Epithelial cell of esophagus (primary cell): ENCODE measurements at places on chromosomes 16 and 17.
A peak's percentile ranks its signal among the peaks of the same experiment; 100 is the strongest.

DNA sequence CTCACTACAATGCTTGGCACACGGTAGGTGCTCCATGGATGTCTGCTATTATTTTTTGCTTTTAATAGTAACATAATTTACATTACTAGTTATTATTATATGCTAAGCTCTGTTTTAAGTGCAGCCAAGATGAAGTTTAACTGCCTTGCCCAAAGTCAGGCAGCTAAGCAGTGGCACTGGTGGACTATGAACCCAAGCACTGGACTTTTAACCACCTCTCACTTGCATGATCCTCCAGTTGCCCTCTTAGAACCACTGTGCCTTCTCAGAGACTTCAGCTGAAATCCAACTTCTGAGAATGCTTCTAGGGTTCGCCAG lies 1.5 kb upstream of the ZNF207 start:
- no peak for DNase-seq

DNA sequence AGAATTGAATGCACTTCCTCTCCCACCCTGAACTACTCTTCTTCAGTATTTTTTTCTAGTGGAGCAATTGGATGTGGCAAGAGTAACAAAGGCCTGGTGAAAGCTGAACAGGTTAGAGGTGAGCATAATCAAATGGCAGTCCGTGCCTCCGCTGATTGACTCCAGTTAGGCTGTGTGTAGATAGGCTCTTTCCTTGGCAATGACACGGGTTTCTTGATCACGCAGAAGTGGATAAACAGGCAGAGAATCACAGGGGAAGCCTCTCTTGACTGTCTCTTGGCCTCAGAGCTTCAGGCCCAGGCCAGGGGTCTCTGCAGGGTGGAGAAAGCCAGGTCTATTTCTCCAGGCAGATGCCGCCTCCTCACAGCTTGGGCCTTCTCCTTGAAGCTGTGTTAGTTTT lies 4.2 kb downstream of the CD300LB start:
- no peak for DNase-seq

- no peak for DNase-seq
These were observed 25.8 kb upstream of the TNFSF12 start for GRCh38 chr17:7523033-7523432.

GRCh38 chr16:84628226-84628731 lies 10.4 kb upstream of the COTL1 start:
- no peak for DNase-seq

DNA sequence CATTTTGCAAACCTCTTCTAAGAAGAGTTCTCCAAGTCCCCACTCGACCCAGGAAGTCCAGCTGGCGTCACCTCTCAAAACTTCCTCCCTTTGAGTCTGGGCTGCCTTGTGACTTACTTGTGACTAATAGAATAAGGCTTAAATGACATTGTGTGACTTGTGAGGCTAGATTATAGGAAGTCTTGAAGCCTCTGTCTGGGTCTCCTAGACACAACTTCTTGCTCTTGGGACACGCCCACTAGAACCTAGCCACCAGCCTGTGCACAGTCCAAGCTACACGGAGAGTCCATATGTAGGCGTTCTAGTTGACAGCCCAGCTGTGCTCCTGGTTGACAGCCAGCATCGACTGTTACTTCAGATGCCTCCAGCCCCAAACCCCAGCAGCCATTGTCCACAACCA lies 66.7 kb upstream of the TANC2 start:
- DNase-seq, result no peak

GRCh38 chr16:70250748-70251628 lies 752 bp downstream of the EXOSC6 start:
- peak; percentile 62 for DNase-seq

GRCh38 chr16:48576927-48577326 lies 33.1 kb downstream of the N4BP1 start:
- DNase-seq, result peak; percentile 69

DNA sequence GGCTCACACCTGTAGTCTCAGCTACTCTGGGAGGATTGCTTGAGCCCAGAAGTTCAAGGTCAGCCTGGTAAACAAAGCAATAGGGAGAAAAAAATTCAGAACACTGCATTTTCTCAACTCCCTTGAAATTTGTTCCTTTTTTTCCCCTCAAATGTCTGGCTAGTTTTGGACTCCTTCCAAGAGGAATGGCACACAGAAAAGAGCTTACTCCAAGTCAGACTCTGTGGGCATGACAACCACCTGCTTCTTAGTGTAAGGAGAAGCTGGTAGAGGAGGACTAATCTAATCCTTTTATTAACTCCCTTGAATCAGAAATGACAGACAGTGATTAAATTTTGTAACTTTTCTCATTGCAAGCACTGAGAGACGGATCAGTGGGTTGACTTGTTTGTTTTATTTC lies 27.9 kb upstream of the HYDIN start:
- no peak for DNase-seq

- DNase-seq, result no peak
These were observed 179.1 kb downstream of the ABCC12 start for GRCh38 chr16:47976636-47977210.

DNA sequence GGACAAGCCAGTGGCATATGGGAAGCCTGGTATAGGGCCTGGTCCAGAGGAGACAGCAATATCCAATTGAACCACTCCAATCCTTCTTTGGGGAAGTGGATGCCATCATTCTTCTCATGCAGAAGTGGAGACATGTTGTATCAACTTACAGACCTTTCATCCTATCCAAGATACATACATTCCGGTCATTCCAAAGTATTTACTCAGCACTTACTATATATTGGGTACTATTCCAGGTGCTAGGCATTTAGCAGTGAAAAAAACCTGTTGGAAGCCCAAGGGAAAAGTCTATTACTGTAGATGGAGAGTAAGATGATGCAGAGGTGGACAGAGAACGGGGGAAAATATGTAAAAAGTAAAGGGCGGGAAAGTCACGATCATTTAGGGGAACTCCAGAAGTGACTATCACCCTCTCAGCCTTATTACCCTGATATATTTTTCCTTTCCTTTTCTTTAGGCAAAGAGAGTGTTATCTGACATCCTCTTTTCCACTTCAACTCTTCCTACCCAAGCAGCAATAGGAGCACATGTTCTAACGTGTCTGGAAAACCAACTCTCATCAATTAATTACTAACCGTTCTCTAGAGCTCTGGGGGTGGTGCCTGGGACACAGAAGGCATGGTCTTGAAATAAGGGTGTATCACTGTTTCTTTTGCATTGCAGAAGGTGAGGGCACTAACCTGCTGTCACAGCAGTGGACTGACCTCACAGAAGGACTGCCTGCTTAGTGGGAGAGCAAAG lies 210.1 kb upstream of the MAF start:
- DNase-seq, result peak; percentile 69

DNA sequence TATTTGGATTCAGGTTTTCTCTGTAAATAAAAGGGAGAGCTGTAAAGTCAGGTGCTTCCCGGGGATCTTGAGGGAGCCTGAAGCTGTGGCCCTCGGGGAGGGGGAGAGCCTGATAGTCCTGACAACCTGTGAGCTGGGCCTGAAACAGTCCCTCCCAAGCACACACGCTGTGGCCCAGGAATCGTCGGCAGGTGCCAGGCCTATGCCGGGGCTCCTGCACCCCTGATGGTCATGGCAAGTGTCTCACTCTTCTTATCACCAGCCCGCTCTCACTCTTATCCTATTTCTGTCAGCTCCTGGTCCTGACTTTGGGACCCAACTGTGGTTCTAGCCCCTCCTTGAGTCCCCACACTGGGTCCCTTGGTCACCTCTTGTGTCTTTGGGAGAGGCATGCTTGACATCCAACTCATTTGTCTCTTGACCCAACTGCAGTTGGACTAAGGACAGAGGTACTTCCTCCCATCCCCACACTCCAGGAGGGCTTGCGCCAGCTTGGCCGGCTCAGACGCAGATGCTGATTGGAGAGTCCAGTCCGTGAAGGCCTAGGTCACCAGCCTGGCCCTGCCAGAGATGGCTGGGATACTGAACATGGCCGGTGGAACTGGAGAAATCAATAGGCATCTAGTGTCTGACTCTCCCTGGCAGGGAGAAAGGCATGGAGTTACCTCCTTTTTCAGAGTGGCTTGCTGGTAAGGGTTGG lies 170.5 kb upstream of the WSCD1 start:
- DNase-seq, result no peak

GRCh38 chr16:61871837-61872777 lies 164.1 kb downstream of the CDH8 start:
- no peak for DNase-seq

- DNase-seq, result no peak
These were observed 12.7 kb upstream of the CD300A start for GRCh38 chr17:74453665-74454196.

- no peak for DNase-seq
These were observed 9.7 kb downstream of the RMI2 start for GRCh38 chr16:11354733-11355574.

DNA sequence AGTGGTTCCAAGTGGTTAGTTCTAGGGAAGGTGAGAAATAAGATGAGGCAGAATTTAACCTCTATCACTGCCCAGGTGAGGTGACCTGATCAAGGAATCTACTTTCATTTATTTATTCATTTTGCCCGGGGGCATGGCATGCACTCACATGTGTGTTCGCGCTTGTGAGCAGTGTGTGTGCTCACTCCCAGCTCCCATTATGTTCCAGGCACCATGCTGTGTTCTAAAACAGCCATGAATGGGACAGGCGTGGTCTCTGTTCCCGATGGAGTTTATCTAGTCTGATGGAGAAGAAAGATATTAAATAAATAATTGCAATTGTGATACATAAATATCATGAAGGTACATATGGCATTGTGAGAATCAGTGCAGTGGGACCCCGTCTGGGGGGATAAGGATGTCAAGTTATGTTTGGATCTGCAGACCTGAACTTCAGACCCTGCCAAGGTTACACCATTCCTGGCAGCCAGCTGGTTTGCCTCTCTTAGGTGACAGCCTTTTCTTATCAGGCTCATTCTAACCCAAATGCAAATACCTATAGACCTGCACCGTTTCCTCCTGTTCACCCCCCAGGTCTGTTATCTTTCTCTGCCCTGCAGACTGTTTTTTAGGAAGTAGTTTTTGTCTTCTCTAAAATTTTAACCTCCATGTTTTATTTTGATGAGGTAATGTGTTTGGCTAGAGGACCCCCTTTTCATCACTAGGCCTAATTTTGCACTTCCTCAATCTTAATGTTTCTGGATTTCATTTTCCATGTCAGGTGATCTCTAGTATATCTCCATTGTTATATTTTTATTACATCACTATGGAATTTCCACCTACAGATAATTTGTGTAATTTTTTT lies 11.8 kb downstream of the CYB5B start:
- DNase-seq, result no peak

DNA sequence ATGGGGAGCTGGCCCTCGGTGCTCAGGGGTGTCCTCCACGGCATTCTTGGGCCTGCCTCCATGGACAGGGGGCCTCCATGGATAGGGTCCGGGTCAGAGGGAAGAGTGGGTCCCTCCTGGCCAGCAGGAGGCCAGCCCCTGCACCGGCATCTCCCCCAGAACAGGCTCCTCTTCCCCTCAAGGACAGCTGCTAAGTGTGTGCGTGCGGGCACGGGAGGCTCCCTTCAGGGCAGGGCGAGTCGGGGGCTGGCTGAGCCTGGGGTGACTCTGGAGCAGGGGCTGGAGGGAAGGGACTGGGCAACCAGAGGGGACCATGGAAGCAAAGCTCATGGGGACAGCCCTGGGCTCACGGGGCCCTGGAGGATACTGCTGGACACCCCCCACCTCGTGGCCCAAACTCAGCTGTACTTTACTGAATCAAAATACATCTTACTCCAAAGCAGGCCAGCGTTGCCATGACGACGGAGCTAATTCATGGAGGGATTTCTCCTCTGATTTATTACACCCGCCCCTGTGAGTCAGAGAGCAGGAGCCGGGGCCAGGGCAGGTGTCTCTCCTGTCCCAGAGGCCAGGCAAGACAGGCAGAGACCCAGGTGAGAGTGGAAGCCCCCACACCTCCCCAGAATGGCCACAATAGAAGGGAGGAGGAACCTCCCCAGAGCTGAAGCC lies 2.1 kb downstream of the CASKIN1 start:
- no peak for DNase-seq

DNA sequence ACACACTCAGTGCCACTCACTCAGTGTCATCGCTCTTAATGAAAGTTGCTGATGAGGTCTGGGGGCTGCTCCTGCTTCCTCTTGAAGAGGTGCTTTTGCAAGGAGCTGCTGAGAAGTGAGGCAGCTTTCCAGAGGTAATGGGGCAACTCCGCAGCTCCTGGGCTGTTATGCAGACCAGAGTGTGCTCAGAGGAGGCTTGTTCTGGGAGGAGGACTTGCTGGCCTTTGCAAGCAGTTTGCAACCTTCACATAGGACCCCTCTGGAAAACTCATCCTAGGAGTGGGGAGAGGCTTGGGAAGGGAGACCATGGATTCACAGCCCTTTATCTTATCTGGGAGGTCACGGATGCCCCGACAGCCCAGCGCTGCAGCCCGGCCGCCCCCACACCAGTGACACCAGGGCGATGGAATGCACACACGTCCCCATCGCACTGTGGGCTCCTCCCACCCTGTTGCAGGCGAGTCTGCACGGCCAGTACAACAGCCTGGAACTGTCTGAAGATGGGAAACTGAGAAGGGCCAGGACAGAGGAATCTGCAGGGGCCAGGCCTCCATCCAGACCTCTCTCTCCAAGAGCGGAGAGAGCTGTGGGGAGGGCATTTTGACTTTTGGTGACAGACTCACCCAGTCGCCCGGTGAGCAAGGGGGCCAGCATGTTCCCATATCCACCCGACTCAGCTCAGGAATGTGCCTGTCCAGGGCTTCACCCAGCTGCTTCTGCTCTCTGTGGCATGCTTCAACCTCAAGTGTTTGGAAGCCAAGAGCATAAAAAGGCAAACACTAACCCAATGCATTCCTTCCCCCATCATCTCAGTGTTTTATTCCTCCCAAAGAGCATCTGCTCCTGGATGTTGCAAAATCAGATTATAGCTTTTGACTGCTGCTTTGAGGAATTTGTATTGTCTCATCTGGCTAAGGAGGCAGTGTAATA lies 78.6 kb upstream of the ZNF469 start:
- peak; percentile 44 for DNase-seq

DNA sequence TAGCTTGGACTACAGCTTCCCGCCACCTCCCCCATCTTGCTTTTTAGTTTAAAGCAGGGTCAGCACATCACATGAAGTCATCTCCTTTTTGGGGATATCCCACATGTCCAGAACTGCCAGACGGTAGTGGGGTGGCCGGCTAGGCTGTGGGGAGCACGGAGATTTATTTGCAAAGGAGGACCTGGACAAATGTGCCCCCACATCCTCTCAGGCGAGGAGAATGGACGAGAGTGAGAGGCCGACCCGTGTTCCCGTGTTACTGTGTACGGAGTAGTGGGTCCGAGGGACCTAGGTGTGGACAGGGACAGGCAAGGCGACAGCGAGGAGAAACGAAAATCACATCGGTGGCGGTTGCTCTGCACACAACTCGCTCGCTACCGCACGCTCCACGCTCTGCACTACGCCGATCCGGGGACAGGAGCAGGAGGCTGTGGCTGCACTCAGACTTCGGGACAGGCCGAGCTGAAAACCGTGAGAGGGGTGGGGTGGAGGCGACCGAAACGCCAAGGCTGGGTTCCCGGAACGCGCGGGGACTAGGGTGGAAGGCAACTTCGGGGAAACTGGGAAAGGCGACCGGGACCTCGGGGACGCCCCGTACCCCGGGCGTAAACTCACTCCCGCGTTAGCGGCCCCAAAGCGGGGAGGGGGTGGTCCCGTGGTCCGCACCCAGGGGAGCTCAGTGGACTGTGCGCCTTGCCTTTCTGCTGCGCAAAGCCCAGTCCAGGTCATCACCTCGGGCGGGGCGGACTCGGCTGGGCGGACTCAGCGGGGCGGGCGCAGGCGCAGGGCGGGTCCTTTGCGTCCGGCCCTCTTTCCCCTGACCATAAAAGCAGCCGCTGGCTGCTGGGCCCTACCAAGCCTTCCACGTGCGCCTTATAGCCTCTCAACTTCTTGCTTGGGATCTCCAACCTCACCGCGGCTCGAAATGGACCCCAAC lies at the start of gene MT1A:
Gene MT1A, plus strand, starts transcription at position 853 of the 937 bp plus-strand sequence. Its CDS starts 73 bp downstream, at position 926.
- DNase-seq, result no peak

- DNase-seq, result peak; percentile 10
These were observed 504 bp downstream of the ZNF263 start for GRCh38 chr16:3283543-3284447.

GRCh38 chr16:50517450-50518252 lies 30.5 kb upstream of the NKD1 start:
- DNase-seq, result no peak
